ENCODE measurements at places on chromosomes 1 and 21. TPM values are rescaled to one million over a fixed set of nuclear protein-coding genes. Genes with fewer than 3 reads are reported as not detected.

The C1orf115 gene
- total RNA-seq: 0.28 TPM

DNA sequence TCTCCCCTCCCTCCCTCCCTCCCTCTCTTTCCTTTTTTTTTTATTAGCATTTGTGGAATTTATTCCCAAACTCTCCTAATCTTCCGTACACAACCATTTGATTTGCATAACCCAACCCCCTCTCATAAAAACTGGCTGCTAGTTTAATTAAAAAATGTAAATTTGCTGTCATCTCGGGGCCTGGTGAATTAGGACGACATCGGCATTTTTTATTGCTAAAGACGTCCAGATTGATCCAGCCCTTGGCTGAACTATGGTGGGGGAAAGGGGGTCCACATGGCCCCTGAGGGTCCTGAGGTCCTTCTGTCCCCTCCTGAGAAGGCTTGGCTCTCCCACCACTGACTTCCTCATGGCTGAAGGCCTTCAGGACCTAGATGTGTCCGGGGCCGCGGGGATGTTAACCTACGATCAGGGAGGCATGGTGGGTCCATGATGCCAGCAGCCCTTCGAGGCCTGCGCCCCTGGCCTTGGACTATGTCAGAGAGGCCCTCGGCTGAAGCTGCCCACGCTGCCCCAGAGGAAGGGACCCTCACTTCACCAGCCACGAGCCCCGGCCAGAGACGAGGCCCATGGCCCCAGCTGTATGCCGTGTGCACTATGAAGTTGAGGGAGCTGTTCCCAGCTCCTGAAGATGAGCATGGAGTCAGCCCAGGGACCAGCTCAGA is 105.2 kb downstream of the CASZ1 start:
- DNase-seq: no peak
- H3K27ac ChIP-seq: no peak overlapping the region
- H3K4me3 ChIP-seq: no peak overlapping the region
- H3K36me3 ChIP-seq: no peaks in the 10 kb centered on the region
- peaks cover 2% of the 10 kb centered on the region for H3K27me3 ChIP-seq

- H3K27ac ChIP-seq: no peak overlapping the region
- peaks cover 5% of the 10 kb centered on the region for H3K4me1 ChIP-seq
- H3K27me3 ChIP-seq: peaks cover 13% of the 10 kb centered on the region
Measured at GRCh38 chr1:16146279-16147155, 9.4 kb downstream of the EPHA2 start.

The EXO5 gene
- 14.6 TPM for total RNA-seq

DNA sequence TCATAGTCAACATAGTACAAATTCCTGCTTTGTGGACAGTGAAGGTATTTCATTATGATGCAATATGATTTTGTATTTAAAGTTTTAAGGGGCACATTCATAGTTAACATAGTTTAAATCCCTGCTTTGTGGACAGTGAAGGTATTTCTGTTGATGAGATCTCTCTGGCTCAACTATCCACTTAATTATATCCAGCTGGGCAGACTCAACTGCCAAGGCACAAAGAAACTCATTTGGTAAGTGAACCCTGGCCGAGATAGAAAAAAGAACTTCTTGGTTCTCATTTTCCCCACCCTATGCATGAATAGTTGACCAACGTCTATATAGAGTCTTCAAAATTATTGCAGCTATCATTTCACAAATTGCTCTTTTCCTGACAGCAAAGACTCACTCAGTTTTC is 1194.6 kb downstream of the NCAM2 start:
- no peaks in the 10 kb centered on the region for H3K4me1 ChIP-seq
- H3K36me3 ChIP-seq: no peaks in the 10 kb centered on the region
- no peak overlapping the region for H3K27ac ChIP-seq
- DNase-seq: no peak
- H3K4me3 ChIP-seq: no peak overlapping the region

All from activated naive CD8-positive, alpha-beta T cell treated with anti-CD3 and anti-CD28 coated beads, Interleukin-2, amount 10 ng/mL, durations not matched to agents 7 days and 5 days (primary cell).